ENCODE measurements at places on chromosomes 4 and X. TPM values are rescaled to one million over a fixed set of nuclear protein-coding genes. Genes with fewer than 3 reads are reported as not detected.

Gene DNAAF6
- total RNA-seq = 2.0 TPM

GRCh38 chrX:36160081-36160480, 240.5 kb downstream of the CFAP47 start:
- DNase-seq = no peak

- DNase-seq = no peak
These were observed 79.4 kb upstream of the HELT start for GRCh38 chr4:184938871-184939270.

GRCh38 chr4:41169256-41169800, 45.0 kb downstream of the APBB2 start:
- DNase-seq = no peak

Gene CXCR3
- total RNA-seq = 1.9 TPM

DNA sequence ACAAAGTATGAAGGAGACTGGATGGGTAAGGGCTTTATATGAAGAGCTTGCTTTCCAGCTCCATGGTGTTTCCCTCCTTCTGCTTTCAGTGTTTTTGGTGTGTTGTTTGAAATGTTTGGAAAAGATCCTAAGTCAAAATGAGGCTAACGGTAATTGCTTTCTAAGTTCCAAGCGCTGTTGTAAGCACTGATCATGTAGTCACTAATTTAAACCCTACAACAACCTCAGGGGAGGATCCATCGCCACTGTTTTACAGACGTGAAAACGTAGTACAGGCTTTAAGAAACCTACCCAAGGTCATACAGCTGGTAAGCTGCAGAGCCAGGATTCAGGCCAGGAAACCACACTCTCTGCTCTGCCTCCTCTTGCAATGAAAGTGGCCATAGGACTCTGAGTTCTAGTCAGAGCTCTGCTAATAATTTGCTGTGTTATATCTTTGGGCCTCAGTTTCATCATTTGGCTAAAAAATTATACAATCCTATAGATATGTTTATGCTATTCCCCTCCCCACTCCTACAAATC, 102.9 kb upstream of the PGRMC2 start:
- DNase-seq = no peak

Gene RGN
- 11.9 TPM for total RNA-seq

Gene IL15
- 9.7 TPM for total RNA-seq

Gene PDZD11
- 23.0 TPM for total RNA-seq

GRCh38 chr4:74042681-74043080, 4.2 kb upstream of the CXCL3 start:
- DNase-seq = no peak

- no peak for DNase-seq
These were observed 29.1 kb upstream of the TRO start for GRCh38 chrX:54891573-54891972.

DNA sequence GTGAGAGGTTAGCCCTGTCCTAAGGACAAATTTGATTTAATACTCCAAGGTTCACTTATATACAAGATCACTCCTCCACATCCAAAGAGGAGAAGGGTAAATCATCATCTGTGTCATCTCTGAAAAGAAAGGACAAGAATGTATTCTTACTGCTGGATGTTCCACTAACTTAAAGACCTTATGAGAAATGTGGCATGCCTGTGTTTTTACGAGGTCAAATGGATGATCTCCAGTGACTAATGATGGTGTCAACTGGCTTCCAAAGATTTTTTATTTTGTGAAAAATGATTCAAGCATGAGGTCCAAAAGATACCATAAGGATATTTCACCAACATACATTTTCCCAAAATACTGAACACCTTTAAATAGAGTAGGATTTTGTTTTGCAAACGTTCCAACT, 143.4 kb downstream of the PTCHD1 start:
- no peak for DNase-seq

GRCh38 chr4:119113033-119113655, 22.5 kb upstream of the MYOZ2 start:
- no peak for DNase-seq

Gene ARHGAP36
- not detected for total RNA-seq

DNA sequence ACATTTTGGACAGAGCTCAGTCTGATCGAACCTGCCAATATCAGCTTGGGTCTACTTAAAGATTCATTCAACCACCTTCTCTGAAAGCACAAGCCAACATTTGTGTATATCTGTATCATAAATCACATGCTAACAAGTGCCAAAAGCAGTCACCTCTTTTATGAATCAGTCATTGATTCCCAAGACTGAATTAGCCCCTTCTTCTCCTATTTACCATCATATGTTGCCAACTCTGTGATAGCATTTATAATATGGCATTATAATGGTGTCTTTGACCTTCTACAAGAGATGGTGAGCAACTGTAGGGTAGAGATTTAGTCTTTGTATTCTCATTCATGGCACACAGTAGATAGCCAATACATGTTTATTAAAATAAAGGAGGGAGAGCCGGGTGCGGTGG, 61.4 kb downstream of the DDX53 start:
- DNase-seq = no peak

Gene NEIL3
- 1.1 TPM for total RNA-seq

Gene HMX1
- not detected for total RNA-seq

Gene EDA
- total RNA-seq = 5.5 TPM

DNA sequence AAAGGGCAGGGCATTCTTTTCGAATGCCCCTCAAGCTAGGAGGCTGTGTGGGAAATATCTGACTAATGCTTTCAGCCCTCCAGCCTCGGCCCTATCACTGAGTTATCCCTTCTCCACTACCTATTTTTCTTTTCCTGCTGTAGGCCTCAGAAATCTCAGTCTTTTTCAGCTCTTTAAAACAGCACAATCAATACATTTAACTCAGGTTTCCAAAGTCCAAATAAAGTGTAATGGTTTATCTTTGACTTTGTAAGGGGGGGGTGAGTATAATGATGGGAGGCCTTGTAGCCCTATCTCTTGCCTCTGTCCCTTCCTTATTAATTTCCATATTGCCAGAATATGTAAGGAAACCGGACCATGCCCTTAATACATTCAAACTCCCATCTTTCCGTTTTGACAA, 1.6 kb upstream of the WNK3 start:
- no peak for DNase-seq

Gene H2BW2
- not detected for total RNA-seq

Gene XG
- 0.41 TPM for total RNA-seq

- no peak for DNase-seq
These were observed 333.9 kb downstream of the ARHGAP24 start for GRCh38 chr4:85808864-85809263.

GRCh38 chr4:151671541-151672059, 89.2 kb downstream of the GATB start:
- no peak for DNase-seq

Gene CLDN2
- not detected for total RNA-seq

DNA sequence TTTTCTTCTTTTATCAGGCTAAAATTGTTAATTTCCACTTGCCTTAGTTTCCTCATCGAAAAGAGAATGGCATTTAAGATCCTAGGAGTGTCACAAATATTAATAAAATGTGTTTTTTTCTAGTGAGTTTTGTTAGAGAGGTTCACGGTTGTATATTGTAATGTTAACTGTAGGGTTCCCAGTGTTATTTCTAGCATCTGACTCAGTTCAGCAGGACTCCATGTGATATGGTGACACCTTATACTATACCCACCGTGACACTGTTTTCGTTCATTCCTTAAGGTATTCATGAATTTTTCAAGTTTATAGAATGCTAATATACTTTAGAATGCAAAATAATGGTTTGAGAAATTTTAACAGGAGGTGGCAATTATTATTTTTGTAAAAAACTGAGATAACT, 90.2 kb downstream of the NEUROG2 start:
- no peak for DNase-seq

Gene PRSS12
- total RNA-seq = 8.5 TPM

GRCh38 chrX:68114573-68115129, 318.6 kb downstream of the OPHN1 start:
- no peak for DNase-seq

Gene NHS
- total RNA-seq = 2.7 TPM

Gene ZFYVE28
- total RNA-seq = 12.9 TPM

DNA sequence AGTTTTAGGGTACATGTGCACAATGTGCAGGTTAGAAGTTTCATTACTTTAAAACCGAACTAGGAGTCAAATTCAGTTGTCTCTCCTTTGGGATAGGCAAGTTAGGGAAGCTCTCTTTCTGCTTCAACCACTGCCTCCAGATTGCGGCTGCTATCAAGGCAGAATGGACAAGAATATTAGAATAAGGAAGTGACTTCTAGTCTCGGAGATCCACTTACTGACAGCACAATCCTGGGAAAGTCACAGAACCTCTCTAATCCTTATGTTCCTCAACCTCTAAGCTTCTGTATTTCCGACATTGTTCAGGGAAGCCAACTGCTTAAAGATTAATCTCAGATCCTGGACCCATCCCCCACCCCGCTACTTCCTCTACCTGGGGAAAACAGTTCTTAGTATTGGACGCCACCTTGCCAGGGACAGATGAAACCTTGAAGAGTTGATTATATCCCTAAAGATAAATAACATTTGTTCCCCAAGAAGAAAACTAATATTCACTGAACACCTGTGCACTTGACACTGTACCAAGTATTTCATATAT, 2.1 kb downstream of the NUP62CL start:
- no peak for DNase-seq

DNA sequence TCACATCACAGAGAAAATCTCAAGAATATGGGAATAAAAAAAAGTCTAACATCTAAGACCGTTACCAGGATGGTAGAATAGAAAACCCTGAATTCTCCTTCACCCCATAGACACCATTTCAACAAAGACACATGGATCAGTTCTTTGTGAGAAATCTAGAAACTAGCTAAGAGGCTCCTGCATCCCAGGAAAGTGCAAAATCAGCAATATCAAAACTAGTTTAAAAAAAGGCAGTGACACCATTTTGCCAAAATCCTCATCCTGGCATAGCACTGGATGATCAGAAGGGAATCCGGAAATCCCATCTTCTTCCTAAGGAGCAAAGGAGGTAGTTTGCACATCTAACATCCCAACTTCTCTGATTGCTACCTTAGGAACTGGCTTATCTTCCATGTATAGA, 88.9 kb upstream of the MAGEE2 start:
- DNase-seq = no peak

DNA sequence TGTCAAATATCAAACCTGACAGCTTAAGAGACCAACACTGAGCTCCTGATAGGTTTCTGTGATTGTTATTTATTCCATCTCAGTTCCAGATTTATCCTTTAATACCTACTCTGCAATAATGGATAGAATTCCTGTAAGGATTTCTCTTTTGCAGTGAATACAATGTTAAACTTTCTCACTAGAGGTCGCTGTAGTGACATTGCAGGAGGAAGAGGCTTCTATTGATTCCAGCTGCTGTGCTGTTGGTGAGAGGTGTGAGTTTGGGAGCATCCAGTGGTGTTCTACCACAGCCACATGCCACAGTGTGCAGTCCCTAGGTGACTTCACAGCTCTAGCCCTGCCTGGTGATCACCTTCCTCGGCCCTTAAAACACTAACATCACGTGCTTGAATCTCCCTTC, 34.6 kb upstream of the DCAF8L2 start:
- no peak for DNase-seq

GRCh38 chrX:9724711-9725110, 40.9 kb downstream of the GPR143 start:
- no peak for DNase-seq

DNA sequence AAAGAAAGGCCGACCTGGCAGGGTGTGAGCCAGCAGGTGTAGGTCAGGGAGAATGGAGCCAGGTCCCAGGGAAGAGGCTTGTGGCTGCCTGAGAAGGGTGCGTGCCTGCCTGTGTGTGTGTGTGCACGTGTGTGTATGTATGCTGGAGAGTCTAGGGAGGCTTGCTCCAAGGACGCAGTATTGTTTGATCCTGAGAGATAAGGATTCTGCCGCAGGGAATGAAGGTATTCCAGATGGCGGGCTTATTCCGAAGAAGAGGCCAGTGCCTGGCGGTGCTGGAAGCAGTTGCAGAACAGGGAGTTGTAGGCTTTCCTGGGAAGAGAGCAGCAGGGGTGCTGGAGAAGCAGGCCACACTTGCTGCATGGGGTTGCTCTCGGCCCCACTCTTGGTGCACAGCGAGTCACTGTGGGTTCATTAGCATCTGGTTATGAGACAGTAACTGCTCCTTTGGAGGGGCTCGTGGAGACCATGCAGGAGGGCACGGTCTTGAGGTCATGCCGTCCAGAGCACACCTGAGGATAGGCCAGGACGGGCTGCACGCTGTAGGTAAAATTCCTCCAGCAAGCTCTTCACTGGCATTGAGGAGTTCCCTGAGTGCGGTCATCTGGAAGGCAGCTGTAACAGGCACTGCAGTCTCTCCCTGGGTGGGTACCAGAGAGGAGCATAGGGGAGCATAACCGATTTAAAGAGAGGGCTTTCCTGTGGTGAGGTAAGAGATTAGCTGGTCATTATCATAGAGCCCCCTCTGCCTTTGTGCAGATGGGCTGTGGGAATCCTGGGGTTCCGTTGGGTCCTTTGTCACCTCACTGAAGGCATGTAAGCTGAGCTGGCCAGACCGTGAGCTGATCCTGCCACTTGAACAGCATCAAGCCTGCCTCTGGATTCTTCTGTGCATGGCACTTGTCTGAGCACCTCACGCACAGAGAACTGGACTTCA, 29.9 kb upstream of the MSANTD1 start:
- peak; percentile 24 for DNase-seq

GRCh38 chrX:16992951-16993350, 46.5 kb downstream of the REPS2 start:
- DNase-seq = no peak

DNA sequence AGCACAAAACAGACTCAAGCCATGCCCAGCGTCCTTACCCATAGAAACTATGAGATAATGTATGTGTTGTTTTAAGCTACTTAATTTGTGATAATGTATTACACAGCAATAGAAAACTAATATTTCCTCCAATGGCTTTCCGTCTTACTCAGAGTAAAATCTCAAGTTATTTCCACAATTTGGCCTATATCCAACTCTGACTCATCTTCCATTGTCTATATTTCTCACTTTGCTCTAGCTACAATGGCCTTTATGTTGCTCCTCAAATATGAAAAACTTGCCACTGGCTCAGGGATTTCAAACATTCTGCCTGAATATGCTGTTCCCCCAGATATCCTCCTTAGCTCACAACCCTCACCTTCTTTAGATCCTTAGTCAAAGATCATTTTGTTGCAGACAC, 31.6 kb downstream of the IQCM start:
- DNase-seq = no peak

Gene AIFM1
- 23.1 TPM for total RNA-seq

GRCh38 chr4:132865458-132865857, 283.6 kb upstream of the PCDH10 start:
- DNase-seq = no peak

Gene COL25A1
- 0.35 TPM for total RNA-seq

Gene PCYT1B
- 1.2 TPM for total RNA-seq

- no peak for DNase-seq
These were observed 1073.7 kb downstream of the PDHA2 start for GRCh38 chr4:96913441-96914080.

DNA sequence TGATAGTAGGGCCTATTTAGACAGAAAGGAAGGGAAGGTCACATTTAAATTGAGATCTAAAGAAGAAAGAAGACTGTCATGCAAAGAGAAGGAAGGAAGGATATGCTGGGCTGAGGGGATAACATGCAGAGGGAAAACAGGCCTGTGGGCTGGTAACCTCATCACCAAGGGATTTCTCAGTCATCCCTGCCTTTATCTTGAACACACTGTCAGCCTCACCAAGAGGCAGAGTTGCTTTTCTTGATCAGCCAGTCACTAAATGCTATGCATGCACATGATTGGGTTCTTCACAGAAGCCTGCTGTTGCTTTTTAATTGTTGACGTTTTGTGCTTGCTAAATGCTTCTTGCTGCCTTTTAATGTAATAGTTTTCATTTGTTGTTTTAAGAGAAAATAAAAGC, 113.0 kb downstream of the ARHGAP24 start:
- no peak for DNase-seq
